ENCODE measurements at places on chromosomes 5 and 9.
A peak's percentile ranks its signal among the peaks of the same experiment; 100 is the strongest.

DNA sequence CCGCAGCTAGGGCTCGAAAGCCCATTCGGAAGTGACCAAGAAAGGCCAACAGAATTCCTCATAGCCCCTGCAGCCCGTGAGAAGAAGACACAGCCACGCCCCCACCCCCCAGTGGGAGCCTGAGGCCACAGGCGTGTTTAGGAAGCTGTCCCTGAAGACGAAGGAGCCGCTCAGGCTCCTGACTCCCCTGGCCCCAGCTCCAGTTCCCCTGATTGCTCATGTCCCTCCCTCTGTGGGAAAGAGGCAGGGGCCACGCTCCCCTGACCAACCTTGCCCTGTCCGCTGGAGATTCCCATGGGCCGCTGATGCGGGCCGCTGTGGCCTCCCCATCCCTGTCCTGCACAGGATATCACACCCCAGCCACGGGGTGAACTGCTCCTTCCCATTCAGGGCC, 13.6 kb downstream of the ROPN1L start:
- no peak for DNase-seq

- DNase-seq: no peak
These were observed 36.9 kb upstream of the CDK20 start for GRCh38 chr9:88011005-88011766.

- no peak for DNase-seq
These were observed 56.2 kb upstream of the TNPO1 start for GRCh38 chr5:72760259-72760658.

DNA sequence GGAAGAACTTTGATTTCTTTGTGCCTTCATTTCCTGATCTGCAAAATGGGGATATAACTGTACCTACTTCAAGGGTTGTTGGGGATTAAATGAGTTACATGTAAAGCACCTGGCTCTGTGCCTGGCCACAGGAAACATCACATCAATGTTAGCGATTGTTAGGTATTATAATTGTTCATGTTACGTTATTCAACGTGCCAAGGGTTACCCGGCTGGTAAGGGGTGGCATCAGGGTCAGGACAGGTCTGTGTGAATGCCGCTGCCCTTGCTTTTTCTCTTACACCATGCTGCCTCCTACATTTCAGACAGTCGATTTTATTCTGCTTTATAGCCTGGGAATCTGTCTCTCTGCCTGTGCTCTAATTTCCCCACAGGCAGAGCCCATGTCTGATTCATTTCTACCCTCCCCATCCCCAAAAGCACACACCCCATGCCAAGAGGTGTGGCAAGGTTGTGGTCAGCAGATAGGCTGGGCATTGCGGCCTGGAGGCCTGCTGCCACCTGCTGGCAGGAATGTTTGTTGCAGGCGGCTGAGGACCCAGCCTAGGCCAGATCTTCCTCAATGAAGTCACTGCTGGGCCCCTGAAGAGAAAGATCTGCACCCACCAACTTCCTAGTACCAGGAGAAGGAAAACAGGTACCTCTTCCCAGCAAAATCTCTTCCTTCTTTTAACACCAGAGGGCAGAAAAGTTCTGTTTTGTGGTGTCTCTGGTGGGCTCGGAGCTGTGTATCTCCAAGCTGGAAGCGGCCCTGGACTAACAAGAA, 5.3 kb downstream of the ANKS6 start:
- DNase-seq: peak; percentile 77

DNA sequence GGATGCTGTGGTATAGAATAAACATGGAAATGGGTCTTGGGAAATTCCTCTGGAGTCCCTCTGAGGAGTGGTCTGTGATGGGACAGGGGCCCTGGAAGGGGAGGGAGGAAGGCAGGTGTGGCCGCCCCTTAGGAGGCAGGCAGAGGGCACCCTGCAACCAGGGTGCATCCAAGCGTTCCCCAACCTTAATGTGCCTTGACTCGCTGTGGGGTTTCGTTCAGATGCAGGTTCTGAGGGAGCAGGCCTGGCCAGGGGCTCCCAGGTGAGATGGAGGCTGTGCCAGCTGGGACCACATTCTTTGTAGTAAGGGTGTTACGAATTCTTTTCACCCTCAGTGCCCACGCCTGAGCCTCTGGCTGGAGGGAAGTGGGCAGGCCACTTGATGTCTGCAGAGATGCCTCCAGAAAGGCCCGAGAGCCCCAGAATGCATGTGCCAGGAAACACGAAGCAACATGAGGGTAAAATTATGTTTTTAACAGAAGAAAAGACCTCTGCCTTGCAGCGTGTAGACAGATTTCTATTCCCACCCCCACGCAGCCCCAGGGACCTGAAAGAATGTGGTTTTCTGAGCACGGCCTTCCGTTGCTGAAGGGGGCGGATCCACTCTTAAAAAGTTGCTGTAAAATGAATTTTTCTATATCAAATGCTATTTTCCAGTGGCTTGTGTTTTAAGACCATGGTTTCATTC, 150.4 kb upstream of the IER5L start:
- peak; percentile 42 for DNase-seq

- DNase-seq: no peak
These were observed 577.3 kb upstream of the NUDT12 start for GRCh38 chr5:104139840-104140239.

DNA sequence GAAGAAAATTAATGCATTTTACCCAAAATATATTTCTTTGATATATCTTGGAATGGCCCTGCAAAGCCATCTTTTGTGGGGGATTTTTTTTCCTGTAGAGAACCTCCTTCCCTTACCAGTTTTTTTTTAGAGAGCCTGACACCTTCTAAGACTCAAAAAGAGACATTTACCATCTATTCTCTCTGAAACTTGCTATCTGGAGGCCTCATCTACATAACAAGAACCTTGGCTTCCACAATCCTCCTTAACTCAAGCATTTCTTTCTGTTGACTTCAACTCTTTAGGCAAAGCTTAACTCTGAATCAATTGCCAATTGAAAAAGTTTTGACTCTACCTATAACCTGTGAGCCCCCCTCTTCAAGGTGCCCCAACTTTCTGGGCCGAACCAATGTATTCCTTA, 6.2 kb downstream of the SLC45A2 start:
- DNase-seq: no peak

GRCh38 chr5:96134886-96135285, 173.2 kb upstream of the ELL2 start:
- DNase-seq: no peak

GRCh38 chr5:135242866-135243555, 156.0 kb downstream of the MACROH2A1 start:
- no peak for DNase-seq

- no peak for DNase-seq
These were observed 132.1 kb downstream of the PALM2AKAP2 start for GRCh38 chr9:109912082-109912582.

GRCh38 chr9:123107639-123108285, 74.3 kb downstream of the GPR21 start:
- no peak for DNase-seq

DNA sequence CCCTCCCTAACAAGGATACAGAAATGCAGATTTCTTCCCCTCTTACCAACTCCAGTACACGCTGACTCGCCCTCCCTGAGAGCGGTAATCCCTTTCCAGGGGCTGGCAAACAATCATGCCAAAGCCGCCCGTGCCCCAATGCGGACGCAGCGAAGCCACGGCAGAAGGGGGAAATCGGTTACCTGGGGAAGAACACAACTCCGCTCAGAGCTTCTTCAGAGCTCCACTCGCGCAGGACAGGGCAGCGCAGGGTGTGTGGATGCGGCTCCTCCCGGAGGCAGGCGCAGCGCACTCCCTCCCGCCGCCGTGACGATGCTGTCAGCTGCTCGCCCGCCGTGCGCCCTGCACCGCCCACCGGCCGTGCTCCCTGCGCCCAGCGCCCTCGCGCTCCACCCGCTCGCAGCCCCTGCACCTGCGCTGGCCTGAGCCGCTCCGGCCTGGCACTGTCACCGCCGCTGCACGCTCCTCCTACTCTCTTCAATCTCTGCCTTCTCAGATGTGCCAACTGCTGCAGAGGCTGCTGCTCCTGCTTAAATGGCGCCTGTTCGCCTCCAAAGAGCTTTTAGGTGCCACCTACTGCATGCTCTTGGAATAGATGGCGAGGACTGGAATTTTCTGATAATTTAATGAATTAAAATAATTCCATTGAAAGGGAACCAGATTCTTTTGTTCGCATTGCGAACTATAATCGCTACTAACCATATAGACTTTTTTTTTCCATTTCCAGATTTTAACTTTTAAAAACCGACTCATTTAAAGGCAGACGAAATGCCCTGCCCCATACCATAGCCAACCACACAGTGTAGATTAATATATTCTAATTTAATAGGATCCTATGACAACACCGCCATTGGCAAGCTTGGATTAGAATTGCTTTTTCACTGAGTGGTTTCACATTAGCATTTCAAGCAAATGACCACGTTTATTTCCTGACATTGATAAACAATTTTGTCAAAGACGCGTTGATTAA, at the start of gene DIRAS2:
TSS of gene DIRAS2 (minus strand) at position 255 of the 970 bp plus-strand sequence. CDS start 28,997 bp downstream, outside the sequence.
- peak; percentile 58 for DNase-seq

DNA sequence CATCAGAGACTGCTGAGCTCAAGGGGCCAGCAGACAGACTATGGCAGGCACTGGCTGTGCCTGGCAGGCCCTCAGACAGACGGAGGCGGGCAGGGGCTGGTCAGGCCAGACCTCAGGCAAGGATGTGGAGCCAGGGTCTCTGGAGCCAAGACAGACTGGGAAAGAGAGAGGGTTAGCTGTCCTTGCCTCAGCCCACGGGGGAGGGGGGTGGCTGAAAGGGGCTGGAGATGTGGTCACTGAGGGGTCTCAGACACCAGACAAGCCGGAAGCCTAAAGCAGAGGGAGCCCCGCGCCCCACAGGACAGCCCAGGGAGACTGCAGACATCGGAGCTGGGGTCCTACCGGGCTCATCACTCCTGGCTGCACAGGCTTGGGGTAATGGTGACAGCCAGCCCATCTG, 141.2 kb upstream of the FOXD4L5 start:
- no peak for DNase-seq

GRCh38 chr5:144594919-144595318, 424.2 kb downstream of the KCTD16 start:
- no peak for DNase-seq

DNA sequence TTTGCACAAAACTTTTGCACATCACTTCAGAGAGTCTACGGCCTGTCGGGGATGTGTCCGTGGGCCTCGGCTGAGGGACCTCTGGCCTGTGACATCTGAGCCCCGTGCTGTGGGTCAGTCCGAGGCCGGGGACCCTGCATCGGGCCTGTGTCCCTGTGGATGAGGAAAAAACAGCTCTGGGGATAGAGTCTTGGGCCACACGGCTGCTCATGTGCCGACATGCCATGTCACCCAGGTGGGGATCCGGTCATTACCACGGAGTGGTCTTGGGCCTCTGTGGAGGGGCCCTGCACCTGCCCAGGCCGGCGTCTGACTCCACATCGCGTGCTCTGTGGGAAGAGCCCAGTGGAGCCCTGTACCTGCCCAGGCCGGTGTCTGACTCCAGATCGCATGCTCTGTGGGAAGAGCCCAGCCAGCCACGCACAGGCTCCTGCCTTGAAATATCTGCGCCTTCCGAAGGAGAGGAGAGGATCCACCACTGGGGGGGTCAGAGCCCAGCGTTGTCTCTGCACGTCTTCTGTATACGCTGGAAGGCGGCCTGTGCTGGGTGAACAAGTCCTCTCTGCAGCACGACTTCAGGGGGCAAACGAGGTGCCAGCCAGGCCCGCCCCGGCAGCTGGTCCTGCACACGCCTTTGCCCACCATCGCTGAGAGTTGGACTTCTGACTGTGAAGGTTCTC, 27.5 kb upstream of the IRX4 start:
- DNase-seq: no peak

DNA sequence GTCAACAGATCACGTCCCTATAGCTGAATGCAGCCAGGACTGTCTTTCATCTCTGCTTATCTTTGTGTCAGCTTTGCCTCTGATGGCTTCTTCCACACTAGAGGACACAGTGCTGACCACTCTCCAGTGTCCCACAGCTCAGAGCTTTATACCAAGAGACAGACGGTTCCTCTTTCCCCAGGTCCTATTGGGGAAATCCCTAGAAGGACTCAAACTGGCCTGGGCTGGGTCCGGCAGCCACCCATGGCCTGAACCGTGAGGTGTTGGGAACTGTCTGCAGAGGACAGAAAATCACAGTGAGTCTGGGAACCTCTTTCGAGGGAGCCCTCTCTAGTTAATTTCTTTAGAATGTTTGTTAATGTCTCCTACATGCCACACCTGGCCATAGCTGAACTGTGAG, 68.3 kb upstream of the SHB start:
- DNase-seq: no peak

- peak; percentile 66 for DNase-seq
These were observed 26.3 kb downstream of the PTGES start for GRCh38 chr9:129726322-129727160.

GRCh38 chr9:85321561-85321960, 420.2 kb downstream of the AGTPBP1 start:
- DNase-seq: no peak

DNA sequence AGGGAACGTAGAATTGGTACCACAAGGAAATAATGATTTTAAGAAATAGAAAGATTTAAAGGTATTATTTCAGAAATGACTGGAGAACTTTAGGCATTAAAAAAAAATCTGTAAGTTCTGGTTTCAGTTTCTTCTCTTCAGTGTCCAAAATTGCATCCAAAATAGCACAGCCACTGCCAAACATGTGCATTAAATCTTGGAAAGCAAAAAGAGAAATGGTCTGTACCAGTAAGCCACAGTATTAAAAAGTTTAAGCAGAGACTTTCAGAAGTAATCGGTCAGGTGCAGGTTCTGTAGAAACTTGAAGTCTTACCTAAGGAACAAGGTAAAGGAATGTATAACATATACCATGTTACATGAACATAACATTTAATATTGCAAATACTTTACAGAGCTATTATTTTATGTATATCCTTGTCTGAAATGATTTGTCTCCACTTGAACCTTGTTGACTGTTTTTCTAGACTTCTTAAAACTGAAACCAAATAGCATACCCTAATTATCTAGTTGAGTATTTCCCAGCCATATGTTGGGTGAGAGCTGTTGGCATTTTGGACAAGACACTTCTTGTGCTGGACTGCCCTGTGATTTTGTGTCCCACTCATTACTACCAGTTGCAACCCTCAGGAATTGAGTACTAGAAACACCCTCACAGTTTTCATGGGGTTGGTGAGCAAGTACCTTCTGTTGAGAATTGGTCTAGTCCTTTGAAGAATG, 32.1 kb downstream of the NIPBL start:
- no peak for DNase-seq

DNA sequence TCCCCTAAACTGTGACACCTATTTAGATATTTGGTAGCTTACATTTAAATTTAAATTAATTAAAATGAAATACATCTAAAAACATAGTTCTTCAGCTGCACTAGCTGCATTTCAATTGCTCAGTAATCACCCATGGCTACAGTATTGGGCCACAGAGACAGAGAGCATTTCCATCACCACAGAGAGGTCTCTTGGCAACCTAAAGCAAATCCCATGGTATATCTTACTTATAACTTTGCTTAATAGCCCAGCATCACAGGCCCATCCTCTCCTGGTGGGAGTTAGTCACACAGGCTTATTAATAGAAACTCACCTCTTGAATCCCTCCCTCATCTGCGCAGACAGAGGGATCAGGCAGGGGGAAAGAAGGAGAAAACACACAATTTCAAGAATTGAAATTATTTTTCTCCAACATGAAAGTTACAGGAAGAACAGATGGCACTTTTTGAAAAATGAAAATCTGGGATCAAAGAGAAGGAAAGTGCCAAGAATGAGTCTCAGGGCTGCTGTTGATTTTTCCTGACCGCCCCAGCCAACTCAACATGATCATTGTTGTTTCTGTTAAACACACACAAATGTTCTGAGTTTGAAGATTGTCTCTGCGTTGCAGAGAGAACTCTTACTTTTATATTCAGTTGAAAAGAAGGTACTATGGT, 144.6 kb downstream of the CMYA5 start:
- DNase-seq: no peak
